ENCODE measurements at places on chromosomes 1 and 21. TPM values are rescaled to one million over a fixed set of nuclear protein-coding genes. Genes with fewer than 3 reads are reported as not detected.

GRCh38 chr1:230029244-230029941 lies 37.6 kb upstream of the GALNT2 start:
- H3K27ac ChIP-seq = no peak overlapping the region
- H3K4me3 ChIP-seq = no peak overlapping the region
- no peaks in the 10 kb centered on the region for H3K36me3 ChIP-seq
- H3K27me3 ChIP-seq = no peaks in the 10 kb centered on the region

- H3K27ac ChIP-seq = no peak overlapping the region
- H3K36me3 ChIP-seq = no peaks in the 10 kb centered on the region
- no peaks in the 10 kb centered on the region for H3K4me1 ChIP-seq
- H3K4me3 ChIP-seq = no peak overlapping the region
These were observed 97.7 kb upstream of the IFFO2 start for GRCh38 chr1:19054216-19054615.

- no peaks in the 10 kb centered on the region for H3K27me3 ChIP-seq
- no peaks in the 10 kb centered on the region for H3K36me3 ChIP-seq
- DNase-seq = no peak
- H3K4me1 ChIP-seq = no peaks in the 10 kb centered on the region
These were observed 148.7 kb downstream of the EDEM3 start for GRCh38 chr1:184605941-184606340.

DNA sequence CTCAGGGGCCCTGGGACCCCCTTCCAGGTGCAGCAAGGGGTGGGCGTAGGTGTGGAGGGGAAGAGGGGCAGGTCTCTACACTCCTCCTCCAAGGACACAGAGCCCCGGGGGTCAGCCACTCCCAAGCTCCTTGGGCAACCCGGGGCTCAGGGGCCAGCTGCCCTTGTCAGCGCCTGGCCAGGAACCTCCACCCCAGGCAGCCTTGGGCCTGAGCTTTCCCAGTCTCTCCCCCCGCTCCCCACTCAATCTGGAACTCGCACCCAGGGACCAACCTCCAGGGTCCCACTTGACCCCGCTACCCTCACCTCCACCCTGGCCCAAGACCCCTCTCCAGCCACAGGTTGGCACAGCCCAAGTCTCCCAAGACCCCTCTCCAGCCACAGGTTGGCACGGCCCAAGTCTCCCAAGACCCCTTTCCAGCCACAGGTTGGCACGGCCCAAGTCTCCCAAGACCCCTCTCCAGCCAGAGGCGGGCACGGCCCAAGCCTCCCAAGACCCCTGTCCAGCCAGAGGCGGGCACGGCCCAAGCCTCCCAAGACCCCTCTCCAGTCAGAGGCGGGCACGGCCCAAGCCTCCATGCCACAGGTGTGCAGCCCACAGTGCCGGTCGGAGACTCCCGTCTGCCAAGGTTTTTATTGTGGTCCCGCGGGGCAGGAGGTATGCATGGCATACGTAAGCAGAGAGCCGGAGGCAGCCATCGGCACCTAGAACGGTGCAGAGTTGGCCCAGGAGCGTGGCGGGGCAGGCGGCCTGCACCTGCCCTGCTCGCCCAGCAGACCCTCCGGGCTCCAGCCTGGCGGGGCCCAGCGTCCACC lies 3.0 kb downstream of the TNFRSF4 start:
- H3K36me3 ChIP-seq = no peaks in the 10 kb centered on the region
- H3K4me3 ChIP-seq = no peak overlapping the region
- no peaks in the 10 kb centered on the region for H3K27me3 ChIP-seq
- DNase-seq = no peak

GRCh38 chr1:21034725-21035628 lies 141.7 kb downstream of the EIF4G3 start:
- H3K27ac ChIP-seq = no peak overlapping the region
- H3K36me3 ChIP-seq = no peaks in the 10 kb centered on the region
- no peak for DNase-seq

- no peak overlapping the region for H3K27ac ChIP-seq
- DNase-seq = no peak
- no peaks in the 10 kb centered on the region for H3K36me3 ChIP-seq
- H3K27me3 ChIP-seq = no peaks in the 10 kb centered on the region
- H3K4me1 ChIP-seq = peaks cover 2% of the 10 kb centered on the region
- H3K4me3 ChIP-seq = no peak overlapping the region
These were observed 49.4 kb downstream of the ILDR2 start for GRCh38 chr1:166925810-166926478.

DNA sequence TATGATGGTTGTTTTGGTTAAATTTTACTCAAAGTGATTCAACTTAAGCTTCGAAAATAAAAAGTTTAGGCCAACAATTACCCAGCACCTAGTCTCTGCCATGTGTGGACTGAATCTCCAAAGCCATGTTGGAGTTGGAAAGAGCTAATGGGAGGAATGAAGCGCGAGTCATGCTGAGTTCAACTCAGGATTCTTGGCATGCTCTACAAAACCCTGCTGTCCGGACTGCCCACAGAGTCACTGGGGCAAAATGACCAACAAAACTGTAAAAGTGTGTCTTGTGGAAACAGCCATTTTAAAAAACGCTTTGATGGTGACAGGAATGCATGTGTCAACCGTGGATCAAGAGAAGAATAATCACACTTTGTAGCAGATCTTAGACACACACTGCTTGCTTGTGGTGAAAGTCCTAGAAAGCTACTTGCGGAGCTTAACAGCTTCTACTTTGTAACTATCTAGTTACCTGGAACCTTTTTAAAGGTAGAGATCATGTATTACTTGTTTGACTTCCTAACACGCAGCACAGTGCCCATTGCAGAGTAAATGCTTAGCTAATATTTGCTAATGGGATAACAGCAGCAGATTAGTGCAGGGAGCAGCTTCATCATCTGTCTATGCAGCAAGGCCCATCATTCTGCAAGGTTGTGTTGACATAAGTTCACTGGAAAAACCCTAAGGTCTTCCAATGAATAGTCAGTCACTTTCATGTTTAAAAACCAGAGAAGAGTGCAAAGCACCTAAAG lies 7.0 kb upstream of the GBP6 start:
- no peaks in the 10 kb centered on the region for H3K36me3 ChIP-seq
- no peak for DNase-seq
- H3K4me1 ChIP-seq = no peaks in the 10 kb centered on the region
- H3K27me3 ChIP-seq = no peaks in the 10 kb centered on the region
- H3K27ac ChIP-seq = no peak overlapping the region
- H3K4me3 ChIP-seq = no peak overlapping the region

Gene KDM1A
- 28.3 TPM for total RNA-seq

Gene GUCA2A
- total RNA-seq = not detected

Gene SELL
- total RNA-seq = 7.2 TPM

Gene NCAM2
- 0.25 TPM for total RNA-seq

Measured in liver (tissue), 10 donors.